Pancreas (tissue), 10 donors: ENCODE measurements at places on chromosomes 12 and 14. TPM values are rescaled to one million over a fixed set of nuclear protein-coding genes. Genes with fewer than 3 reads are reported as not detected.

- DNase-seq: no peak
Measured at GRCh38 chr12:1613860-1614259, 15.2 kb upstream of the WNT5B start.

DNA sequence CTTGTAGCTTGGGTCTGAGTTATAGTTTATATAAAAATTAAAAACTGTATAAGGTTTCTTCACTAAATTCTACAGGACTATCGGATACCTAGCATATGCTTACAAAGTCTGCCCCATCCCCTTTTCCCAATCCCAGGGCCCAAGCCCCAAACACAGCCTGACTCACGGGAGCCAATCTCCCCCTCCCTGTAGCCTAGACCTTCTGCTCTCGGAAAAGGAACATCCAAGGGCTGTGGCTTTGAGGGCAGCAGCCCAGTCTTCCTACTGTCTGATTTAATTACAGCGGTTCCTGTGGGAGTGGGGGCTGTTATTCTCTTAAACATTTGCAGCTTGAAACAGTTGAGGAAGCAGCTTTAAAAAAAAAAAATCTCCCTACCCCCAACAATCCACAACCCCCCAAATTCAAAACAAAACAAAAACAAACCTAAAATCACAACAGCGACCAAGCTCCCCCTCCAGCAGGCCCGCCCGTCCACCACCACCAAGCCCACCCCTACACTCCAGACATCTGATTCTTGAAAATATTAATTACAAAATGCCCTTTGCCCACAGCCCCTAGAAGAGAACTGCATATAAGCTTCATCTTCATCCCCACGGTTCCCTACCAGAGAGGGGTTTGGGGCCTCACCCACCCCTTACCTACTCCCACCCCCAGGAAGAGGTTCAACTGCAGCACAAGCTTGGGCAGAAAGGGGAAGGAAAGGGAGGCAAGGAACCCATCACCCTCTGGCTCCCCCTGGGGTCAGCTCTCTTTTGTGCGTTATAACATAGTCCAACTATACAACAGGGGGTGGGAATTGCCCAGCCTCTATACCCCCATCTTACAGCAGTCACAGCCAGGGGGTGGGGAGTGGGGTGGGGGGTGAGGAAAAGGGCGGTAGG, 1.1 kb upstream of the PRKAG1 start:
- no peak for DNase-seq

- DNase-seq: no peak
Measured at GRCh38 chr14:64860039-64860438, 19.7 kb downstream of the SPTB start.

GRCh38 chr12:130929363-130929762, 24.3 kb upstream of the ADGRD1 start:
- DNase-seq: no peak

DNA sequence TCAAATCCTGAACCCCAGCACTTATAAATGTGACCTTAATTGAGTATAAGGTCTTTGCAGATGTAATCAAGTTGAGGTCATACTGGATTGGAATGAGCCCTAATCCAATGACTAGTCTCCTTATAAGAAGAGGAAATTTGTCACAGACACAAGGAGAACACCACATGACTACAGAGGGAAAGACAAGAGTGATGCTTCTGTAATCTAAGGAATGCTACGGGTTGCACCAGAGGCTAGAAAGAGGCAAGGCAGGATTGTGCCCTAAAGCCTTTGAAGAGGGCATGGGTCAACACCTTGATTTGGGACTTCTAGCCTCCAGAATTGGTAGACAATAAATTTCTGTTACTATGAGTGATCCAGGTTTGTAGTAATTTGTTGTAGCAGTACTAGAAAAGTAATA, 135.0 kb downstream of the FOXG1 start:
- DNase-seq: no peak

GRCh38 chr12:84904051-84904450, 8.5 kb downstream of the SLC6A15 start:
- no peak for DNase-seq

GRCh38 chr14:98144964-98145363, 1127.0 kb downstream of the BCL11B start:
- DNase-seq: no peak

GRCh38 chr12:108340037-108340436, 926 bp upstream of the CMKLR1 start:
- DNase-seq: no peak

- no peak for DNase-seq
Measured at GRCh38 chr12:105200385-105200784, 35.6 kb downstream of the APPL2 start.

SLC25A29 gene
- 57.6 TPM for total RNA-seq

ZNF84 gene
- 10.3 TPM for total RNA-seq

NOS1 gene
- 1.2 TPM for total RNA-seq

C1QL4 gene
- total RNA-seq: not detected
